ENCODE measurements at places on chromosomes 16 and 17. TPM values are rescaled to one million over a fixed set of nuclear protein-coding genes. Genes with fewer than 3 reads are reported as not detected.

SCNN1G gene
- total RNA-seq, result not detected

KRT15 gene
- total RNA-seq, result 0.08 TPM

C17orf78 gene
- not detected for total RNA-seq

DNA sequence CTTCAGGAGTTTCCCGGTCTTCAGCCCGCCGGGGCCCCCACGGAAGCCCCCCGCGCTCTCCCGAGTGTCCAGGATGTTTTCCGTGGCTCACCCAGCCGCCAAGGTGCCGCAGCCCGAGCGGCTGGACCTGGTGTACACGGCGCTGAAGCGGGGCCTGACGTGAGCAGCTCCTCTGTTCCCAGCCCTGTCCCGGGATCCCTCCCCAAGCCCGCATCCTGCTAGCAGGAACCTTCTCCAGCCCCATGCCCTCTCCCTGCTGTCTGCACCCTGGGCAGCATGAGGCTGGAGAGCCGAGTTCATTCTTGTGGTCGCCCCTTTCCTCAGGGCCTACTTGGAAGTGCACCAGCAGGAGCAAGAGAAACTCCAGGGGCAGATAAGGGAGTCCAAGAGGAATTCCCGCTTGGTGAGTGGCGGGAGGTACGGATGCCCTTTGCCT, 10.1 kb downstream of the RIPOR1 start:
- no peak for DNase-seq

DNA sequence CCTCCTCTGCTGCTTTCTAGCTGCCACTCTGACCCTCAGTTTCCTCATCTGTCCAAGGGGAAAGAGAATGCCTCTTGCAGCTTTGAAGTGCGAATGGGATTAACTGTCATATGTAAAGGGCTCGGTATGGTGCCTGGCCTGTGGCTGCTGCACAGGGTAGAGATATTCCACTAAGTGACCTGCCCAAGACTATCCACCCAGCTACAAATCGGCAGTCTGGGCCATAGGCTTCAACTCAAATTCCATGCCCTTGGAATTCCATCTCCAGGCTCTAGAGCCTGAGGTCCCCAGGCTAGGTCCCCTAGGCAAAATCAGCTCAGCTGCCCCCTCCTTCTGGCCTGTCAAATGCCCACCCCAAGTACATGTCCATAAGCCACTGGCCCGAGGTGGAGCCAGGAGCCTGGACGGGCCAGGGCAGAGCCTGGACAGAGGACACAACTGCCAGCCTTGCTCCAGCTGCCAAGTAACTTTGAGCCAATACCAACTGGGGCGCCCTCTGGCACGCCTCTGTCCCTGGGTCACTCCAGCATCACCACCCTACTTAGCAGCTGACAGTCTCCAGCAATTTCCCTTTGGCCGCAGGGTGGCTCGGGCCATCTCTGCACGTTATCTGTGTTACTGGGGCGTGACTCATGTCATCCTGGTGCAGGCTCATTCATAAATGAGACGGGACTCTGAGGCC, 57.2 kb downstream of the SDK2 start:
- no peak for DNase-seq

- DNase-seq, result no peak
Measured at GRCh38 chr17:75509528-75510258, 5.6 kb downstream of the CASKIN2 start.

TUBB3 gene
- 48.3 TPM for total RNA-seq

TEKT5 gene
- not detected for total RNA-seq

GRCh38 chr17:36104701-36105181, 1.1 kb downstream of the CCL4 start:
- DNase-seq, result no peak

DNA sequence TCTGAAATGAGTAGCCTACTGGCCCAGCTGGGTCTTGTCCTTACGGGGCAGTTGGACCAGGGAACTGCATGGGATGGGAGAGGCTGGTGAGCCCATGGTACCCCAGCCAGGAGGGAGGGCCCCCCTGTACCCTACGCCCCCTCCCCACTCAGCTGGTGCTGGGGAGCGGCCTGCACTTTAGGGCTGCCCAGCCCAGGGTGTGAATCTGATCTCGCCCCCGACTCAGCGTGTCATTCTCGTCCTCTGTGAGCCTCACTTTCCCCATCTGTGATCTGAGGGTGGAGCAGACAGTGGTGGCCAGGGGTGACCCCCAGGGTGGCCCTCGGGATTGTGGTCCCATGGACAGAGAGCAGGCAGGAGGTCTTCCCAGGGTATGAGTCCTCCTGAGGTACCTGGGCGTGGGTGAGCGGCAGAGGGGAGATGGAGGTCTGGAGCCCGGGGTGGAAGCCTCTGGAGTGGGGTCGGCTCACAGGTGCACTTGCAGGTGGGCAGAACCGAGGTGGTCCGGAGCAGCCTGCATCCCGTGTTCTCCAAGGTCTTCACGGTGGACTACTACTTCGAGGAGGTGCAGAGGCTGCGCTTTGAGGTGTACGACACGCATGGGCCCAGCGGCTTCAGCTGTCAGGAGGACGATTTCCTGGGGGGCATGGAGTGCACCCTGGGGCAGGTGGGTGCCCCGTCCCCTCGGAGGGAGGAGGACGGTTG, 1.6 kb downstream of the CPNE7 start:
- DNase-seq, result no peak

DNA sequence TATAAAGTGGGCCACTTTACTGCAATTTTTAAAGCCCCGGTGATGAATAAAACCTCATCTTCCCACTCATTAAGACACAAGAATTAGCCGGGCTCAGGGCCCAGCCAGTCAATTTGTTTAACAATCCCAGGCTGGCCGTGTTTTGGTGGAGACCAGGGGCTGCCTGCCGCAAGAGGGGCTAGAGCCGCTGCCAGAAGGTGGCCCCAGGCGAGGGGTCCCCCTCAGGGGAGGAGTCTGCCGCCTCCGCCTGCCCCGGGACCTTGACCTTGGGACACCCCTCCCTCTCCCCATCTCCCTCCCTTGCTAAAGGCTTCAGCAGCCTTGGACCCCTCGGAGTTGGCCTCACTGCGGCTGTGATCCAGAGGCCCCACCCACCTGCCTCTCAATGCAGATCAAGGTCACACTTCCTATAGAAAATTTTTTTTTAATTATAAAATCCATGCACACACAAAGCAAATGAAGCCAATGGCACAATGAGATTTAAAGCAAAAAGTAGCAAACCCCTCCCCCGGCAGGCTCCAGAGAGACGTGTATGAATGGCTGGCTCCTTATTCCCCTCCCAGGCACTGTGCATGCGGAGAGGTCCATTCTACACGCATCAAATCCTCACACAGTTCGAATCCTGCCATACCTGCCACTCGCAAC, 23.0 kb upstream of the SLC38A10 start:
- no peak for DNase-seq

DNA sequence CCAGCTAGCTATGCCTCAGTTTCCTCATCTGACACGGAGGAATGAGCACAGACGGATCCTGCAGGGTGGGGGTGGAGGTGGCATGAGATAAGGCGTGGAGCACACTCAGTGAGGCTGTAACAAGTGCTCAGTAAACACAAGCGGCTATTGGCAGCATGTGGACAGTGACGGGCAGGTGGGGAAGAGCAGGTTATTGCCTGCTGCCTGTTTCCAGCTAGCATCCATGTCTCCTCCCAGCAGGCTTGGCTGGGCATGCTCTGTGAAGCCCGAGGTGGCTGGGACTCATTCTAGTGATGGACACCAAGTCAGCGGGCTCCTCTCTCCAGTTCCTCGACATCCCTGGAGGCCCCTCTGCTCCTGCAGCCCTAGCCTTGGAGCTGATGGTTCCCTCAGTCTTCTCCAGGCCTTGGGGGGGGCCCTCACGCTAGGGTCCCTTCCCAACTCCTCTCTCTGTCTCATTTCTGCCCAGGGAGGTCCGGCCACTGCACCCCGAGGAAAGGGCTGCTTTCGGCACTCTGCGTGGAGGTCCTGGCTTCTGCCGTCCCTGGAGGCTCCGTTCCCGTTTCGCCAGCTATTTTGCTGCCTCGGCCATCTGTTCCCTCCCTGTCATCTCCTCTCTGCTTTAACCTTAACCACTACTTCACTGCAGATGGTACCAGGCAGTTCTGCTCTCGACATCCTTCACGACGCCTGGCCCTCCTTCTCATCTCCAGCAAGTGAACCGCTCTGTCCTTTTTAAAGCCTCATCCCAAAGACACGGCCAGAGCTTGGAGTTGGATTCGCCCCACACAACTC, 6.2 kb downstream of the RTN4RL1 start:
- no peak for DNase-seq

GRCh38 chr17:19004421-19005136, at the start of gene FAM83G:
FAM83G (minus strand) TSS chr17:19004764; CDS start chr17:19004041, 723 bp downstream.
- peak; percentile 68 for DNase-seq

- DNase-seq, result no peak
Measured at GRCh38 chr16:68259007-68259825, 5.1 kb upstream of the SLC7A6 start.

DNA sequence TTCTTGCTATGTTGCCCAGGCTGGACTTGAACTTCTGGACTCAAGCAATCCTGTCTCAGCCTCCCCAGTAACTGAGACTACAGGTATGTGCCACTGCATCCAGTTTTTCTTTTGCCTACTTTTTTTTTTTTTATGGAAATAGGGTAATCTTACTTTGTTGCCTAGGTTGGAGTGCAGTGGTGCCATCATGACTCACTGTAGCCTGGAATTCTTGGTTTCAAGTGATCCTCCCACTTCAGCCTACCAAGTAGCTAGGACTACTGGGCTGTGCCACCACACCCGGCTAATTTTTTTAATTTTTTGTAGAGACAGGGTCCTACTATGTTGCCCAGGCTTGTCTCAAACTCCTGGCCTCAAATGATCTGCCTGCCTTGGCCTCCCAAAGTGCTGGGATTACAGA, 10.0 kb downstream of the LRRC36 start:
- no peak for DNase-seq

KCNH4 gene
- not detected for total RNA-seq

ARRB2 gene
- 23.3 TPM for total RNA-seq

- no peak for DNase-seq
Measured at GRCh38 chr16:58415003-58415402, 22.7 kb downstream of the GINS3 start.

- DNase-seq, result no peak
Measured at GRCh38 chr17:33152783-33153182, 140.3 kb downstream of the ASIC2 start.

TLCD1 gene
- 7.5 TPM for total RNA-seq

DNA sequence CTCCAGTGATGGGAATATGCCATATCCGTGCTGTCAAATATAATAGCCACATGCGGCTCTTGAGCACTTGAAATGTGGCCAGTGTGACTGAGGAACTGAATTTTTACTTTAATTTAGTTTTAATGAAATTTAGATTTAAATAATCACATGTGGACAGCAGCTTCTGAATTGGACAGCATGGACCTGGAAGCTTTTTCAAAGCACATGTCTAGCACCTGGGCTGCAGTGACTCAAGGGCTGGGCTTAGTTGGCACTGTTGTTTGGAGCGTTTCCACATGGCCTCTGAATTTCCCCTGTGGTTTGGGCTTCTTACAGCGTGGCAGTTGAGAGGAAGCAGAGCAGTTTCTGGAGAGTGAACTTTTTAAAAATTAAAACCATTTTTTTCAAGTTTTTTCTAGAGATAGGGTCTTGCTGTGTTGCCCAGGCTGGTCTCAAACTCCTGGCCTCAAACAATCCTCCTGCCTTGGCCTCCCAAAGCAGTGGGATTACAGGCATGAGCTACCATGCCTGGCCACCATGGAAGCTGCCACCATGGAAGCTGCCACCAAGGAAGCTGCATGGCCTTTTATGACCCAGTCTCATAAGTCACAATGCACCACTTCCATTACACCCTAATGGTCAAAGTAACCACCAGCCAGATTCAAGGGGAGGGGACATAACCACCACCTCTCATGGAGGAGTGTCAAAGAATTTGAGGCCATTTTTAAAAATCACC, 6.7 kb upstream of the TOB1 start:
- DNase-seq, result no peak

NACA2 gene
- not detected for total RNA-seq

IL34 gene
- total RNA-seq, result 0.61 TPM

DNA sequence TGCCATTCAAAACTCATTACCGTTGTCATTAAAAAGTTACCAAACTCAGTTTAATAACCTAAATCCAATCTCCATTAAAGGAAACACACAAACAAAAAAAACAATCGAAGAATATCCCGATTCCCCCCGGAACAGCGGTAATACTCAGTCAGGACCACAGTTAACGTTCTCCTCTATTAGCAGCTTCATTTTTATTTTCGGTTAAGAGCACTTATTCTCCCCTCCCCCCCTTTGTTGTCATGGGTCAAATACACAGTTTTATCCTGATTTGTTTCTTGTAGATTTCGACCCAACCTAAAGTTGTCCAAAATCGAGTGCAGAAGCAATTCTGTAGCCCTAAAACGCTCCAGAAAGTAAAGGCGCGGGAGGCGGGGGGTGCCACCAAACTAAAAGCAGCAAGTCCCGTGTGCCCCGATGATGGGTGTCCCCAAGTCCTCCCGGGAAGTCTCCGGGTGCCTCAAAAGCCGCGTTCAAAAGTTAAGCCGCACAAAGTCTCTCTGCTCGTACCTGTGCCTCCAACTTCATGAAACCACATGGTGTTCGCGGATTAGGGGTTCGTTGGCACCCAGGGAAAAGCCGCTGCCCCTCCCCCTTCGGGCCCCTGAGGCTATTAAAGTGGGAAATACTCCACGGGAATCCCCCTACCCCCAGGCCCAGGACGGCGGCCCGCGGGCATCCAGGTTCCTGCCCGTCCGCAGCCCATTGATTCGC, 996 bp downstream of the SUMO2 start:
- DNase-seq, result peak; percentile 27

KRT33B gene
- total RNA-seq, result not detected

- DNase-seq, result no peak
Measured at GRCh38 chr17:29177871-29178749, 2.1 kb downstream of the MYO18A start.

GRCh38 chr17:4514206-4514605, 15.5 kb downstream of the SPNS2 start:
- no peak for DNase-seq

OTOP2 gene
- not detected for total RNA-seq

- DNase-seq, result no peak
Measured at GRCh38 chr17:17727111-17727659, 45.9 kb downstream of the RAI1 start.

- DNase-seq, result no peak
Measured at GRCh38 chr17:73960469-73960868, 243.0 kb upstream of the RPL38 start.

- no peak for DNase-seq
Measured at GRCh38 chr17:12789075-12789480, 220 bp upstream of the ARHGAP44 start.

GRCh38 chr17:71168053-71168741, 952.6 kb upstream of the SOX9 start:
- no peak for DNase-seq

GRCh38 chr16:19366391-19366790, 51.3 kb upstream of the TMC5 start:
- no peak for DNase-seq

- DNase-seq, result no peak
Measured at GRCh38 chr17:16980061-16980460, 8.1 kb upstream of the TNFRSF13B start.

Measured in SJCRH30 (cell line).